ENCODE measurements at places on chromosomes 6 and 20. TPM values are rescaled to one million over a fixed set of nuclear protein-coding genes. Genes with fewer than 3 reads are reported as not detected.

Gene EYA2
- not detected for total RNA-seq

Gene ADGRF5
- total RNA-seq, result not detected

Gene POU5F1
- total RNA-seq, result not detected

Gene SLC18B1
- total RNA-seq, result 3.4 TPM

DNA sequence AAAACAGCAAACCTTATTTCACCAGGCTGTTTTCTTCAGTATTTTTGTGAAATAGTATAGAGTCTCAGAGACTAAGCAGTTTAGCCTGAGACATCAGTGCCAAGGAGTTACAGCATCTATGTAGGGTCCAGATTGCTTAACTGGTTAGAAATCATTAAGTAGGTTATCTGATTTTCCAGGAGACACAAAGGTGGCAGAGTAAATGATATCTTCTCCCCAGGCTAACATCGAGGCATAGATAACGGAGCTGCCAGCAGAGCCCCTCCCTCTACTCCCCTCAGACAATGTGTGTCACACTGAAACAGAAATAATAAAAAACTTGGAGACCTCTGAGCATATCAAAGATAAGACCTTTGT lies 473.0 kb upstream of the CITED2 start:
- no peak for DNase-seq

DNA sequence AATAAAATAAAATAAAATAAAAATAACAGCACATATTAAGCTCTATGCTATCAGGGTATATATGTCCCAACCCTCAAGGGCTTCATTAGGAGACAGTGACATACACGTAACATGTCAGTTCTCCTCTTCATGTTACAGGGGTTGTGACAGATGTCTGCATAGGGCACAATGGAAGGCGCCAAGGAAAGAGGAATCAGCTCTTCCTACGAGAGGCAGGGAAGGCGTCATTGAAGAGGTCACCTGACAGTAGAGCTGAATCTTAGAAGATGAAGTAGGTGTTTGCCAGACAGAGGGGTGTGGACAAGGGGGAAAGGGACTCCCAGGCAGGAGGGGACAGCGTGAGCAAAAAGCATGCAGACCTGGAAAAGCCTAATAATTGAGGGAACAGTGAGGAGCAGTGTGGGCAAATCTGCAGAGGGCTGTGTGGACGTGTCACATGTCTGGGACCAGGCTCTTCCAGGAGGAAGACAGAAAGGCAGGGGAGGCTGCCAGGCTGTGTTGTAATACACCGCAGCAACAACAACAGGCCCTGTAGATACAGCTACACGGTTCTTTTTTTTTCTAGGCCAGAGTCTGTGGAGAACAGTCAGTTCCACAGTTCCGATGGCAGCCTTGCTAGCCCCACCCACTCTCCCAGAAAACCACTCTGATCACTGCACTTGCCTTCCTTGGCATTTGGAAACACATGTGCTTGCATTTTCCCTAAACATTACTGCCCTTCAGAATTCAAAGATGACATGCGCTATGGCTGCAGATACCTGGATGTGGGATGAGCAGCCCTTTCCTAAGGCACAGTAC lies 2.5 kb upstream of the FKBP5 start:
- DNase-seq, result no peak

- no peak for DNase-seq
Observed at GRCh38 chr20:47097691-47098622, 203.3 kb downstream of the EYA2 start.

- no peak for DNase-seq
Observed at GRCh38 chr6:106442395-106442794, 81.9 kb downstream of the CRYBG1 start.

- DNase-seq, result no peak
Observed at GRCh38 chr6:150486048-150486447, 113.6 kb upstream of the PLEKHG1 start.

DNA sequence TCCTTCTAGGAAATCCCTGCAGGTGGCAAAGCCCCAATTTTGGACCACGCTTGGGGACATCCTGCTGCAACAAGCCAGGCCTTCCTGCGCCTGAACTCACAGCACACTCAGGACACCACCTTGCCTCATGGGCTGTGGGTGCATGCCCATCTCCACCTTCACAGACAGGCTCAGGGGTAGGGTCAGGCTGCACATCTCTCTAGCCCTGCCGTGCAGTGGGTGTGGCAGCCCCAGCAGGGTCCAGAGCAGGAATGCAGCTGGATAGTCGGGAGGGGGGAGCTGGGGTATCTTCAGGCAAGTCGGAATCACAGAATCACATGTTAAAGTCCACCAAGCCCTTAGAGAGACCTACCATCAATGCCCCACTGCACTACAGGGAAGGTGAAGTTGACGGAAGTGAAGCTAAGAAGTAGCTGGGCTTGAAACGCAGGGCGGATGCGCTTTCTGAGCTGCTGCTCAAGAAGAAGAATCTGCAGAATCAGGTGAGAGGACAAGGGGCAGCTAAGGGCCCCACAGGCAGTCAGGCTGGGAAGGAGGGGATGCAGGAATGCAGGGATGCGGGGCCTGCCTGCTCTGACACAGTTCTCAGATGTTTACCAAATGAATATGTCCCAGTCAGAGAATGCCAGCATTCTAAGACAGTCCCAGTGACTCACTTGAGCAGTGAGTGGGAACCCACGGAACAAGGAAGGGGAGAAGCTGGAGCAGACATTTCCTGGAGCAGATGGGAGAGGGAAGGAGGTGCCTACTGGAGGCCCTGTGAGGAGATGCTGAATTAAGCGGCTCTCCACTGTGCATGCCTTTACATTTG lies 11.3 kb downstream of the SERPINB6 start:
- no peak for DNase-seq

Measured in activated CD4-positive, alpha-beta T cell treated with anti-CD3 and anti-CD28 coated beads for 36 hours (primary cell).